ENCODE measurements at places on chromosomes 1 and 21. TPM values are rescaled to one million over a fixed set of nuclear protein-coding genes. Genes with fewer than 3 reads are reported as not detected.

Gene HFM1
- total RNA-seq: not detected

Gene RGS16
- 23.4 TPM for total RNA-seq

Gene CYP4X1
- not detected for total RNA-seq

- no peak overlapping the region for H3K4me3 ChIP-seq
- no peaks in the 10 kb centered on the region for H3K36me3 ChIP-seq
- DNase-seq: no peak
- peaks cover 5% of the 10 kb centered on the region for H3K4me1 ChIP-seq
- peaks cover 7% of the 10 kb centered on the region for H3K27me3 ChIP-seq
- H3K27ac ChIP-seq: no peak overlapping the region
Measured at GRCh38 chr1:66137235-66137634, 344.5 kb downstream of the PDE4B start.

- peaks cover 9% of the 10 kb centered on the region for H3K36me3 ChIP-seq
- H3K4me3 ChIP-seq: no peak overlapping the region
- DNase-seq: no peak
- H3K27ac ChIP-seq: peak overlapping the region; percentile 100
- H3K4me1 ChIP-seq: peaks cover 80% of the 10 kb centered on the region
- H3K27me3 ChIP-seq: no peaks in the 10 kb centered on the region
Measured at GRCh38 chr1:226692823-226693222, 46.3 kb downstream of the ITPKB start.

GRCh38 chr1:220093361-220094015 is 444 bp upstream of the IARS2 start:
- H3K4me3 ChIP-seq: peak overlapping the region; percentile 74
- peaks cover 5% of the 10 kb centered on the region for H3K36me3 ChIP-seq
- no peaks in the 10 kb centered on the region for H3K27me3 ChIP-seq
- peaks cover 20% of the 10 kb centered on the region for H3K4me1 ChIP-seq
- peak overlapping the region; percentile 37 for H3K27ac ChIP-seq

Gene RHBDL2
- not detected for total RNA-seq

GRCh38 chr1:41914516-41914915 is 4.2 kb downstream of the HIVEP3 start:
- peak overlapping the region; percentile 28 for H3K4me3 ChIP-seq
- H3K27me3 ChIP-seq: no peaks in the 10 kb centered on the region
- no peaks in the 10 kb centered on the region for H3K36me3 ChIP-seq

DNA sequence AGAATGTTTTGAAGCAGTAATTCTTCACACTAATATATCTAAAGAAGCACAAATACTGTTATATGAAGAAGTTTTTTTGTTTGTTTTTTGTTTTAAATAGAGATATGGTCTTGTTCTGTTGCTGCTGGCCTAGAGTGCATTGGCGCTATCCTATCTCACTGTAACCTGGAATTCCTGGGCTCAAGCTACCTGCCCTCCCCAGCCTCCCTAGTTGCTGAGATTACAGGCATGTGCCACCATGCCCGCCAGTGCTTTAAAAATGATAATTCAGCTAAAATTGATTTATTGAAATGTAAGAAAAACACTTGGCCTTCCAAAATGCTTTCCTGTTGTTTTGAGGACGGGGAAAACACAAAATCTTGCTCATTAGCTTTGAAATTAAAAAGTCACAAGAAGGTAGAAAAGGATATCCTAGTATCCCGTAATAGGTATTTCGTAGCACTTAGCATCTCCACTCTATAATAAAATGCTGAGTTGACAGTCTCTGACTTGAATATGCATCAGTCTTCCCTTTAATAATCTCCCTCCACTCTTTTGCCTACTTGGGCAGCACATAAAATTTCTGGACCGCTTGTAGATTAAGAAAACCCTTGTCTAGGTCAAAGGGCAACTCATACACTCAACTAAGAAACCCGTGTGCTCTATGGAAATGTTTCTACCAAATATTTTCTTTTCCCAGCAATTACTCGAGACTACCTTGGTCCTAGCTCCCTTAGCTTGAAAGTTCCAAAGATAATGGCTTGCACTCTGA is 1.3 kb downstream of the SCYL3 start:
- peak overlapping the region; percentile 92 for H3K4me3 ChIP-seq
- peak overlapping the region; percentile 100 for H3K27ac ChIP-seq
- H3K36me3 ChIP-seq: peaks cover 2% of the 10 kb centered on the region
- no peak for DNase-seq

GRCh38 chr1:36109041-36109679 is 15.9 kb downstream of the COL8A2 start:
- H3K4me1 ChIP-seq: peaks cover 17% of the 10 kb centered on the region
- H3K27me3 ChIP-seq: no peaks in the 10 kb centered on the region
- peak overlapping the region; percentile 83 for H3K4me3 ChIP-seq
- no peak for DNase-seq
- H3K36me3 ChIP-seq: no peaks in the 10 kb centered on the region
- peak overlapping the region; percentile 66 for H3K27ac ChIP-seq

Gene BATF3
- total RNA-seq: 0.34 TPM

Gene IRF6
- 0.20 TPM for total RNA-seq

DNA sequence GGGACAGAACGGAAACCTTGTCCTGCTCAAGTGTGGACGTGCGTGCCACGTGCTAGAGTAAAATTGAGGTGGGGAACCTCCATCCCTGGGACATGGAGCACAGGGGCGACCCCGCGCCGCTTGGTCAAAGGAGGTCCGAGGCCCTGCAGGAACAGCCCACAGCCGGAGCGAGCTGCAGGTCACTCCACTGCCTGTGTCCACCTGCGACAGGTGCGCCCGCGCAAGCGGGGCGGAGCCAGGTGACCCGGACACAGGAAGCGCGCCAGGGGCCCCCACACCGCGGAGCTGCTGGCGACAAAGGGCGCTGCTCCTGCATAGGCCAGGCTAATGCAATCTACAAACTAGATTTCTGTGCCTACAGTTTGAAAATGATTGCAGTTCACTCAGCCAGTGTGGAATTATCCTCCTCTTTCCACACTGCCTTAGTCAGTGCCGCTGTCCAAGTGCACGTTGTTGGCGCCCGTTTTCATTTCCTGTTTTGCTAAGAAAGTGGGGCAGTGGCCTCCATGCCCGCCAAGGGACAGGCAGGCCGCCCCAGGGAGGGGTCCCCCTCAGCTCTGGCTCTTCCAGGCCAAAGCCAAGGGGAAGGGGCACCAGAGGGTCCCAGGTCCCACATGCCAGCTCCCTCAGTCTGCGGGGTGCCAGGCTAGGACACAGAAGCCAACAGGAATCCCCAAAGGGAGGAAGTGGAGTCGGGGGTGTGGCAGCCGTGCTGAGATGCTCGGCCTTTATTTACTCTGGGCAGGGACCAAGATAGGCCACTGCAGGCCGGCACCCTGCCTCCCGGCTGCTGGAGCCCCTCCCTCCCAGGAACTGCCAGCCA is 4.3 kb upstream of the NADK start:
- H3K4me1 ChIP-seq: peaks cover 32% of the 10 kb centered on the region
- peaks cover 2% of the 10 kb centered on the region for H3K36me3 ChIP-seq
- peak overlapping the region; percentile 77 for H3K4me3 ChIP-seq
- H3K27ac ChIP-seq: peak overlapping the region; percentile 91

DNA sequence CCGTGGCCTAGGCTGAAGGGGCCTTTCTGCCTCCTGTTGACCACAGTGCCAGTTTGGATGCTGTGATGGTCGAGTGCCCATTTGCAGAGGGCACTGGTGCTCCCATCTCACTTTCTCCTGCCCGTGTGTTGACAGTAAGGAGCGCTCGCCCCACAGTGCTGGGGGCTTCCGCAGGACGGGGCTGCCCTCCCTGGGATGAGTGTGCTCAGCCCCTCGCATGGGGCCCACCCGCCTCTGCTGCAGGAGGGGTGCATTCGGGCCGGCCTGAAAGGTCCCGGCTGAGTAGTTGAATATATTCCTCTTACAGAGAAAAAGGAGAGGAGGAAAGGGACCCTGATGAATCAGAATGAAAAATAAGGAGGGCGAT is 37.3 kb downstream of the NTPCR start:
- no peaks in the 10 kb centered on the region for H3K4me1 ChIP-seq
- H3K27ac ChIP-seq: no peak overlapping the region
- H3K27me3 ChIP-seq: no peaks in the 10 kb centered on the region

GRCh38 chr1:248823517-248824001 is 2.2 kb downstream of the SH3BP5L start:
- H3K36me3 ChIP-seq: peaks cover 6% of the 10 kb centered on the region
- H3K4me3 ChIP-seq: peak overlapping the region; percentile 99
- peak overlapping the region; percentile 98 for H3K27ac ChIP-seq
- no peak for DNase-seq

DNA sequence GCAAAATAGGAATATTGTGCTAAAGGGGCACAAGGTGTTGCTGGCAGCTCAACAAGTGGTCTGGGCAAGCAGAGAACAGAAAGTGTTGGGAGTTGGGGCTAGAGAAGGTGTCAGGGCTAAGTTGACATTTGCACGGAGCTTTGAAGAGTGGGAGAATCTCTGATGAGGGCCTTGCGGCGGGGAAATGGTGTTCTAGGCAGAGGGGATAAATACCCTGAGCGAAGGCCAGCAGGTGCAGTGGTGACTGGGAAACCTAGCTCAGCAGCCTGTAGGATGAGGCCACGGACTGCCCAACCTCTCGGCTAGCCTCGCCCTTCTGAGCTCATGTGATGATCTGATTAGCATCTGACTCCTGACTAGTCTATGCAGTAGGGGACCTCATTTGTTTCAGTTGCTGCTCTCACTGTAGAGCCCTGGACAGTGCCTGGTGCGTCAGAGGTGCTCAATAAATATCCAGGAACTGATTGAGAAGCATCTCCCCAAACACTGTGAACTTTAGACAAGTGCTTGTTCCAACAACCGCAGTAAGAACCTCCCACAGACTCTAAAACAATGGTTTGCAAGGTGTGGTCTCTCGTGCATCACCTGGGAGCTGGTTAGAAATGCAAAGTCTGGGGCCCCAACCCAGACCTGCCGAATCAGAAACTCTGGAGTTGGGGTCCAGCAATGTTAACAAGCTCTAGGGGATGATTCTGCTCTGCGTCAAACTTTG is 1.0 kb upstream of the FOXO6 start:
- peak overlapping the region; percentile 73 for H3K4me3 ChIP-seq
- peaks cover 30% of the 10 kb centered on the region for H3K27me3 ChIP-seq
- H3K36me3 ChIP-seq: peaks cover 4% of the 10 kb centered on the region
- H3K4me1 ChIP-seq: peaks cover 14% of the 10 kb centered on the region
- DNase-seq: no peak
- H3K27ac ChIP-seq: peak overlapping the region; percentile 91

GRCh38 chr1:7478809-7479499 is 292.1 kb upstream of the VAMP3 start:
- peaks cover 6% of the 10 kb centered on the region for H3K27me3 ChIP-seq
- no peak overlapping the region for H3K4me3 ChIP-seq
- no peaks in the 10 kb centered on the region for H3K36me3 ChIP-seq
- H3K27ac ChIP-seq: no peak overlapping the region
- no peak for DNase-seq

DNA sequence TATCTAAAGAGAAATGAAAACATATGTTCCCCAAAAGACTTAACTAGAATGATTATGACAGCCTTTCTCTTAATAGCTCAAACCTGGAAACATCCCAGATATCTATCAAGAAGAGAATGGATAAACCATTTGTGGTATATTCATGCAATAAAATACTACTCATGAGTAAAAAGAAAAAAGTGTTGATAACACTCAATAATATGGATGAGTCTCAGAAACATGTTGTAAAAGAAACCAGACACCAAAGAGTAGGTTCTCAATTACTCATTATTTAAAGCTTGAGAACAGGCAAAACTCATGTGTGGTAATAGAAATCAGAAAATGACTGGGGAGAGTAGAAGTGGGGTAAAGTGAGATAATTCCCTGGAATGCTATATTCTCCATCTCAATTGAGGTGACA is 154.1 kb downstream of the PHTF1 start:
- H3K27me3 ChIP-seq: no peaks in the 10 kb centered on the region
- H3K36me3 ChIP-seq: peaks cover under 1% of the 10 kb centered on the region
- H3K4me3 ChIP-seq: no peak overlapping the region
- H3K4me1 ChIP-seq: no peaks in the 10 kb centered on the region

Gene GJA4
- total RNA-seq: not detected

DNA sequence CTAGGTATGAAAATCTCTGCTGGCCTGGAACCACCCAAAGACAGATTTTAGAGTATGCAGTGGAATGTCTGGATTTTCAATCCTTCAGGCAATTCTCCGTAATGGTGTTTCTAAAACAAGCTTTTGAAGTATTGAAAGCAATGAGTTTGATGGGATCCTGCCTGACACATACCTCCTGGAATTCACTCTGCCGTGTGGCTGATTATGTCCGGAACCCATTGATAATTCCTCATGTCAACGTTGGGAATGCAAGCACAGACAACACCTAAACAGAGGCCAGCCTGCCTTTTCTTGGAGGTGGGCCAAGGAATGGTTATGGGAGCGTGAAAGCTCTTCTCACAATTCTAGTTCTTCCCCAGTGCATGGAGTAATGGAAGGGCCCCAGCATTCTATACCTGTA is 168.9 kb upstream of the HMCN1 start:
- no peak for DNase-seq
- H3K36me3 ChIP-seq: peaks cover 2% of the 10 kb centered on the region
- no peaks in the 10 kb centered on the region for H3K27me3 ChIP-seq
- H3K4me1 ChIP-seq: peaks cover 57% of the 10 kb centered on the region
- H3K4me3 ChIP-seq: no peak overlapping the region

Gene NPHS2
- not detected for total RNA-seq

GRCh38 chr1:34928699-34929496 is 552 bp downstream of the DLGAP3 start:
- H3K27ac ChIP-seq: no peak overlapping the region
- H3K4me3 ChIP-seq: peak overlapping the region; percentile 86
- peaks cover 67% of the 10 kb centered on the region for H3K27me3 ChIP-seq
- peaks cover 4% of the 10 kb centered on the region for H3K36me3 ChIP-seq

DNA sequence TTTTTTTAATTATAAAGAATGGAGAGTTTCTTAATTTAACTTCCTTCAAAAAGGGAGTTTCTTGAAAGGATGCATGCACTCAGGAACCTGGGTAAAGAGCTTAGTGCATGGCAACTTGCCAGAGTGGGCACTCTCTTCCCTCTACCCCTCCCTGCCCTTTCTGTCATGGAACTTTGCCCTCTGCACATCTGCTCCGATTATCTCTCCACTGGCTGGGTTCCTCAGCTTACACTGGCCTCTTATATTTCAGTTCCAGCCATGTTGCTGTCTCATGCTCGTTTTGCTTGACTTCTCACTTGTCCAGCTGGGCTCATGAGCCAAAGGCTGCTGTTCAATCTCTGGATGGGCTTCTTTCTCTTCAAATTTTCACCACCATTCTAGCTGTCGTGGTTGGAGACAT is 87.0 kb downstream of the NCAM2 start:
- no peak for DNase-seq
- no peak overlapping the region for H3K27ac ChIP-seq
- no peaks in the 10 kb centered on the region for H3K27me3 ChIP-seq
- H3K4me1 ChIP-seq: no peaks in the 10 kb centered on the region
- no peak overlapping the region for H3K4me3 ChIP-seq
- no peaks in the 10 kb centered on the region for H3K36me3 ChIP-seq

GRCh38 chr1:174248041-174248440 is 88.7 kb downstream of the RABGAP1L start:
- H3K4me3 ChIP-seq: no peak overlapping the region
- no peak for DNase-seq
- peaks cover 3% of the 10 kb centered on the region for H3K36me3 ChIP-seq
- peaks cover 5% of the 10 kb centered on the region for H3K4me1 ChIP-seq
- no peaks in the 10 kb centered on the region for H3K27me3 ChIP-seq

GRCh38 chr1:204714861-204715511 is 29.4 kb upstream of the LRRN2 start:
- H3K4me1 ChIP-seq: no peaks in the 10 kb centered on the region
- no peak overlapping the region for H3K4me3 ChIP-seq
- no peak overlapping the region for H3K27ac ChIP-seq

Data from T-helper 17 cell (primary cell).